Thoracic aorta (tissue), 2 donors: ENCODE measurements at places on chromosomes 12 and 14. TPM values are rescaled to one million over a fixed set of nuclear protein-coding genes. Genes with fewer than 3 reads are reported as not detected.
A peak's percentile ranks its signal among the peaks of the same experiment; 100 is the strongest.

DNA sequence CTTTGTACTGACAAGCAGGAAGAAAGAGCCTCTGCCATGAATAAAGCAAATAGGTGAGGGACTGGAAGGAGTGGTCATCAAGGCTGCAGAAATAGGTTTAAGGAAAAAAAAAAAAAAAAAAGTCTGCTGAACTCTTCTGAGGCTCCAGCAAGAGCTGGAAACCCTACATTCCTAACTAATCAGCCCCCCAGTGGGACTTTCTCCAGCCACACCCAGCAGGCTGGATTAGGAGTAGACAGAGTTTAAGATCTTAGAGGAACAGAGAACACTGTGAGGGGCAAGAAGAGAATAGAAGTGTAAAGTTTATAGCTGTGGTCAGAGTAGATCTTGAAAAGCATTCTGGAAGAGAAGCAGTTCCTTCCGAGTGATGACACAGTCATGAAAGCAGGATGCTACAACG lies 66.4 kb downstream of the ATXN2 start:
- no peaks in the 10 kb centered on the region for H3K27me3 ChIP-seq
- no peak for DNase-seq
- H3K27ac ChIP-seq, result no peak overlapping the region

- H3K27me3 ChIP-seq, result no peaks in the 10 kb centered on the region
- H3K27ac ChIP-seq, result no peak overlapping the region
Measured at GRCh38 chr12:50572287-50572686, 67.5 kb downstream of the DIP2B start.

- no peak overlapping the region for H3K27ac ChIP-seq
- H3K4me1 ChIP-seq, result no peaks in the 10 kb centered on the region
- no peak for DNase-seq
Measured at GRCh38 chr12:32034045-32034444, 72.6 kb upstream of the BICD1 start.

DNA sequence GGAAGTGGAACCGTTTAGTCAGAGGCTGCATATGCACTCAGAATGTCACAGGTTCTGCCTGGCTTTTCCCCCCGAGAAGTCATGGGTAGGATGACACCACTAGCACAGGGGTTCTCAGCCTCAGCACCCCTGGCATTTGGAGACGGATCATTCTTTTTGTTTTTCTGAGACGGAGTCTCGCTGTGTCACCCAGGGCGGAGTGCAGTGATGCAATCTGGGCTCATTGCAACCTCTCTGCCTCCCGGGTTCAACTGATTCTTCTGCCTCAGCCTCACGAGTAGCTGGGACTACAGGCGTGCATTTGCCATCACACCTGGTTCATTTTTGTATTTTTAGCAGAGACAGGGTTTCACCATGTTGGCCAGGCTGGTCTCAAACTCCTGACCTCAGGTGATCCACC lies 28.1 kb downstream of the BCL7A start:
- H3K36me3 ChIP-seq, result peaks cover 6% of the 10 kb centered on the region
- no peak overlapping the region for H3K4me3 ChIP-seq
- H3K4me1 ChIP-seq, result peaks cover 24% of the 10 kb centered on the region
- no peaks in the 10 kb centered on the region for H3K27me3 ChIP-seq
- no peak for DNase-seq

DNA sequence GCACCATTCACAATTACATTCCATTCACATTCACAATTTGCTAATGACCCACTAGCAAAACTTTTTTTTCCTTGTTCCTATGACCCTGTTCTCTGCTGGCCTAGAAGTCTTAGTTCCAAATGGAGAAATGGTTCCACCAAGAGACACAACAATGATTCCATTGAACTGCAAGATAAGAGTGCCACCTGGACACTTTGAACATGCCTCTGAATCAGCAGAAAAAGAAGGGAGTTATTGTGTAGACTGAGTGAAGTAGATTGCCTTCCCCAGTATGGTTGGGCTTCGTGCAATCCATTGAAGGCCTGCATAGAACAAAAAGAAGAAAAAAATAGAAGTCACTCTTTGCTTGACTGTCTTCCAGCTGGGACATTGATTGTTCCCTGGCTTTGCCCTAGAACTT lies 133.8 kb upstream of the PMCH start:
- DNase-seq, result no peak
- H3K4me1 ChIP-seq, result no peaks in the 10 kb centered on the region
- H3K36me3 ChIP-seq, result no peaks in the 10 kb centered on the region
- H3K4me3 ChIP-seq, result no peak overlapping the region

GRCh38 chr12:52085682-52086180 lies 6.2 kb downstream of the SMIM41 start:
- H3K36me3 ChIP-seq, result no peaks in the 10 kb centered on the region
- no peak overlapping the region for H3K27ac ChIP-seq
- no peak overlapping the region for H3K4me3 ChIP-seq
- no peaks in the 10 kb centered on the region for H3K27me3 ChIP-seq

GRCh38 chr12:86198696-86199444 lies 57.3 kb downstream of the MGAT4C start:
- H3K27ac ChIP-seq, result no peak overlapping the region
- DNase-seq, result no peak
- H3K4me3 ChIP-seq, result no peak overlapping the region

- peaks cover 56% of the 10 kb centered on the region for H3K4me1 ChIP-seq
- H3K4me3 ChIP-seq, result no peak overlapping the region
- peak overlapping the region; percentile 97 for H3K27ac ChIP-seq
- H3K27me3 ChIP-seq, result no peaks in the 10 kb centered on the region
- no peaks in the 10 kb centered on the region for H3K36me3 ChIP-seq
Measured at GRCh38 chr12:93808169-93808899, 131.2 kb downstream of the CRADD start.

DNA sequence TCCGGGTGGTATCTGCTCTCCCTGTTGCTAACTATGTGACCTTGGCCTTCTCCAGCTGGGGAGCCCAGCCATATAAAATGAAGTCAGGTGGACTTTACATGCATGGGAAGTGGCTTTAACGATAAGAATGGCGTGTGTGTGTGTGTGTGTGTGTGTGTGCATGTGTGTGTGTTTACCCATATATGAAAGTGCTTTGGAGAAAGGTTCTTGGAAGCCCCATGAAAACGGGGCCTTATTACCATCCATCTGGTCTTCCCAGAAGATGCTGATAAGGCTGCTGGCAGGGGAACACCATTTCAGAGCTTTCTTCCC lies 94.8 kb downstream of the LRRC74A start:
- no peaks in the 10 kb centered on the region for H3K27me3 ChIP-seq
- no peak overlapping the region for H3K27ac ChIP-seq
- no peak overlapping the region for H3K4me3 ChIP-seq
- peaks cover 38% of the 10 kb centered on the region for H3K4me1 ChIP-seq
- DNase-seq, result no peak

DNA sequence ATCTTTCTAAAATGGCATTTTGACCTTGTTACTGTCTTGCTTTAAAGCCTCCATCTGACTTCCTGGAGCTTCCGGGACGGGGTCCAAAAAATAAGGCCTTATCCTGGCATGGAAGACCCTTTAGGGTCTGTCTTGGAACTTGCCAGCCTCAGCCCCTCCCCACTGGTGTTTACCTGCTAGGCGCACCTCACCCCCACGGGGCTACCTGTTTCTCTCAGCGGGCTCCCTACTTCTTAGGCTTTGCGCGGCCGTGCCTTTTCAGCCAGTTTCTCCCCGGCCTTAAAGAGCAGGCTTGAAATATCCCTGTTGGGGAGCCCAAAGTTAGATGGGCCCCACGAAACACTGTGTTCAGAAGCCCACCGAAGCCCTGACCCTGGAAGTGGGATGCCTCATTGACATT lies 5.1 kb downstream of the RTL1 start:
- H3K36me3 ChIP-seq, result no peaks in the 10 kb centered on the region
- no peak for DNase-seq
- no peak overlapping the region for H3K27ac ChIP-seq

DNA sequence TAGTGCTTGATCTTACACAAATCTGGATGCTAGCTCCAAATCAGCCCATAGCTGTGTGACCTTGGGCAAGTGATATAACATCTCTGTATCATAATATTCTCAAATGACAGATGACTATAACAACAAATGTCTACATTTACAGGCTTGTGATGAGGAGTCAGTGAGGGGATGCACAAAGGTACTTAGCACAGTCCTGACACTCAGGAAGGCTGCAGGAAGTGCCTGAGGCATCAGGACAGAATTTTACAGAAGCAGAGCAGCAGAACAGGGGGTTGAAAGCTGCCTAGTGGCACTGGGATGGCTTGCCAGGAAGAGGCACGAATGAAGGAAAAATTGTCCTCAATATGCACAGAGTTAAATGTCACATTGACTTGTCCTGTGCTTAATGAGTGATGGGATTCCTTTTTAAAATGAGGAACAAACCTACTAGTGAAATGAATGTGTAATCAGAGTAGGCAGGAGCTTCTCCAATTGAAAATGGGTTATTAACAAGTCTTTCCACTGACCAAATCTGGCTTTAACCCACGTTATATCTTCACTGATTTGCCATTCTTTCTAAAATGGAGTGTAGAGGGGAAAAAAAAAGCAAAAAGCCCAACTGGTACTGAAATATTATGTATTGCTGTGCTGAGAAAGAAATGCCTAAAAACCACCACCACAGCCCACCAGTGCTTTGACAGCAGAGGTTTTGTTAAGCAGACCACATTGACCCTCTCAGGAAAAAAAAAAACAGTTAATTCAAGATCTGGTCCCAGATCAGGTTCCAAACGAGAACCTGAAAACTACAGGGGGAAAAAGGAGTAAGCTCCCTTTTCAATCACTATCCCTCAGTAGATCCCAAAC lies 11.6 kb downstream of the BTG1 start:
- H3K36me3 ChIP-seq, result no peaks in the 10 kb centered on the region
- peak overlapping the region; percentile 54 for H3K27ac ChIP-seq
- no peak for DNase-seq
- H3K4me1 ChIP-seq, result peaks cover 47% of the 10 kb centered on the region
- no peaks in the 10 kb centered on the region for H3K27me3 ChIP-seq

DNA sequence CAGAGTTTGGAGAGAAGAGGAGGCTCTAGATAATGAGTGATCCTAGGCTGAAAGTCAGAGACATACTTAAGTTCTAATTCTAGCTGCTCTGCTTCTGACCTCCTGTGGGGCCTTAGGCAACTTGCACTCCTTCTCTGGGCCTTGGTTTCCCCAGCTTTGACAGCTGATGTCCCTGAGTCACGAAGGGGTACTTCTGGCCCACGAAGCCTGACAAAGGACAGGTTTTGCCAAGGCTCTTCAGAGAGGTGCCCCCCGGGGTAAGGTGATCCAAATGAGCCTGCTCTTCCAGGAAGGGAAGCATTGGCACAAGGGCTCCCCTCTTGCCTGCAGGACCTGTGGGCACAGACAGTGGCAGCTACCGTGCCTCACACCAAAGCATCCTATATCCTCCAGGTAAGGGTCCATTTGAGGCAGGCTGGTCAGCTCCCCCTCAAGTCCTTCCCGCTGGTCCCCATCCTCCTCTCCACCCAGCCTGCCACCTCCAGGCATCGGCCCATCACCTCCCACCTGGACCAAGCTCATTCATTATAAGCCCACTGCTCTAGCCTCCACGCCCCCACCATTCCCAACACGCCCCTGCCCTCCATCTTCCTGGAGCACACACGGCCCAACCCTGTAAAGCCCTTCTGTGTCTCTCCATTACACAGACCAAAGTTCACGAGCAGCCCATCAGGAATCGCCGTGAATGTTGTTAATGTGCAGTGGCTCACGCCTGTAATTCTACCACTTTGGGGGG lies 1.9 kb upstream of the PPP1R13B start:
- no peak overlapping the region for H3K27ac ChIP-seq
- H3K36me3 ChIP-seq, result no peaks in the 10 kb centered on the region
- H3K4me3 ChIP-seq, result no peak overlapping the region
- no peak for DNase-seq

DNA sequence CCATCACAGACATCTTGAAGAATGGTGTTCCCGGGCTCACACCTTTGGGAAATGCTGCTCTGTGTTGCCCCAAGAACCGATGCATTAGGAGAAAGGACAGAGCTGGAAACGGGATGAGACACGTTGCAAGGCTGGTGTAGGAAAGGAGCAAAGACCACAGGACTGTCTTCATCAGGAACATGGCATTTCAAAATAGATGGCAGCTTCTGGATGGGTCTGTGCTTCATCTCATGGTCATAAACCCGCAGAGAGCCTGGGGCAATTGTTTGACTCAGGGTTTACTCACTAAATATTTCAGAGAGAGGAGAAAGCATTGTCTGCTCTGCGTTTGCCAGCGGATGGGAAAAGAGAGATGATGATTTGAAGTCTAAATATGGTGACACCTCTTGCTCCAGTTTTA lies 76.3 kb downstream of the CACNA1C start:
- peaks cover 31% of the 10 kb centered on the region for H3K4me1 ChIP-seq
- H3K4me3 ChIP-seq, result no peak overlapping the region
- H3K36me3 ChIP-seq, result no peaks in the 10 kb centered on the region
- no peak overlapping the region for H3K27ac ChIP-seq
- H3K27me3 ChIP-seq, result no peaks in the 10 kb centered on the region

DNA sequence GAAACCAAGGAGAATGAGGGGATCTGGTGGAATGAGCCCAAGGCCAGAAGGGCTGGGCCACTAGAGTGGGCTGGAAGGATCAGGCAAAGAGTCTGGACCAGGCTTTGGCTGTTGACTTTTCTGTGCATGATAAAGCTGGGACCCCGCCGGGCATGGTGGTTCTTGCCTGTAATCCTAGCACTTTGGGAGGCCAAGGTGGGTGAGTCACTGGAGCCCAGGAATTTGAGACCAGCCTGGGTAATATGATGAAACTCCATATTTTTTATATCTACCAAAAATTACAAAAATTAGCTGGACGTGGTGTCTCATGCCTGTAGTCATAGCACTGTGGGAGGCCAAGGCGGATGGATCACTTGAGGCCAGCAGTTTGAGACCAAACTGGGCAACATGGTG lies 393 bp upstream of the KLHL33 start:
- no peak overlapping the region for H3K27ac ChIP-seq
- DNase-seq, result no peak
- peaks cover 13% of the 10 kb centered on the region for H3K4me1 ChIP-seq
- no peak overlapping the region for H3K4me3 ChIP-seq
- no peaks in the 10 kb centered on the region for H3K27me3 ChIP-seq
- H3K36me3 ChIP-seq, result no peaks in the 10 kb centered on the region

Gene ALKBH2
- 15.3 TPM for total RNA-seq

Gene TGM1
- total RNA-seq, result 0.21 TPM

Gene GPX2
- total RNA-seq, result not detected

Gene FAM222A
- total RNA-seq, result 0.68 TPM

Gene IKZF4
- 4.5 TPM for total RNA-seq

Gene SOAT2
- 0.81 TPM for total RNA-seq

Gene KRT82
- total RNA-seq, result not detected

Gene C1QL4
- total RNA-seq, result not detected
